KBM-7 (cell line): ENCODE measurements at places on chromosomes 13 and 19.
A peak's percentile ranks its signal among the peaks of the same experiment; 100 is the strongest.

GRCh38 chr13:48749699-48750473, 96.2 kb downstream of the CYSLTR2 start:
- DNase-seq: no peak

DNA sequence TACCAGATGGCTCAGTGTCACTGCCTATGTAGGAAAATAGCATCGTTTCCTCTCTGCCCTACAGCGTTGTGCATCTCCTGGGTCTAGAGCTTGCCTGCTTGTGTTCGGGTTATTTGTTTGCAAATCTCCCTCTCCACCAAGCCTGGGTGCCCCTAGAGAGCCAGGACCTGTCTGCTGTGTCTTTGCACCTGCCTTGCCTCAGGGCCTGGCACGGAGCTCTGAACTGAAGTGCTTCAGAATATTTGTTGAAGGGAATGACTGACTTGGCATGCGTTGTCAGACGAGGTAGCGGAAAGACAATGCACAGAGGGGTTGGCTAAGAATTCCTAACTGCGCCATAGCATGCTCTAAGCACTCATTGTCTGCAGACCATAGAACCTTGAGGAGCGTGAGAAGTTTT, 263.4 kb downstream of the FGF9 start:
- no peak for DNase-seq

DNA sequence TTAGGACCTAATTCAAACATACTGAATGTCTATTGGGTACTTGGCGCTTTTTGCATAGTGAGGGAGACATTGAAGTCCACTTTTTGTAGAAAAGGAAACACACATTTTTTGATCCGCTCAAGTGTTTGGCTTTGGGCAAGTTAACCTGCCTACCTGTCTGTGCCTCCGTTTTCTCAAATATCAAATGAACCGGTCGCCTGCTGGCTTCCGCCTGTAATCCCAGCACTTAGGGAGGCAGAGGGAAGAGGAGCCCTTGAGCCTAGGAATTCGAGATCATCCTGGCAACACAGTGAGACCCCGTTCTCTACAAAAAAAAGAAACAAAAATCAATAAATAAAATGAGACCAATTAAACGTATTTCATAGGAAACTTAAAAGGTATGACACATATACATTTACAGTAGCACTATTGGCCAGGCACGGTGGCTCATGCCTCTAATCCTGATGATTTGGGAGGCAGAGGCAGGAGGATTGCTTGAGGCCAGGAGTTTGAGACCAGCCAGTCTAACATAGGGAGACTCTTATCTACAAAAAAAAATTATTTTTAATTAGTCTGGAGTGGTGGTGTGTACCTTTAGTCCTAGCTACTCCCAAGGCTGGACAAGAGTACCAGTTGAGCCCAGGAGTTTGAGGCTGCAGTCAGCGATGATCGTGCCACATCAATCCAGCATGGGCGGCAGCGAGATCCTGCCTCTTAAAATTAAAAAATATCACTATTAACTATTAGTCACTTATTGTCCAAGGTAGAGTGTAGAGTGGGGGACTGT, 1.3 kb downstream of the RAD23A start:
- DNase-seq: no peak

DNA sequence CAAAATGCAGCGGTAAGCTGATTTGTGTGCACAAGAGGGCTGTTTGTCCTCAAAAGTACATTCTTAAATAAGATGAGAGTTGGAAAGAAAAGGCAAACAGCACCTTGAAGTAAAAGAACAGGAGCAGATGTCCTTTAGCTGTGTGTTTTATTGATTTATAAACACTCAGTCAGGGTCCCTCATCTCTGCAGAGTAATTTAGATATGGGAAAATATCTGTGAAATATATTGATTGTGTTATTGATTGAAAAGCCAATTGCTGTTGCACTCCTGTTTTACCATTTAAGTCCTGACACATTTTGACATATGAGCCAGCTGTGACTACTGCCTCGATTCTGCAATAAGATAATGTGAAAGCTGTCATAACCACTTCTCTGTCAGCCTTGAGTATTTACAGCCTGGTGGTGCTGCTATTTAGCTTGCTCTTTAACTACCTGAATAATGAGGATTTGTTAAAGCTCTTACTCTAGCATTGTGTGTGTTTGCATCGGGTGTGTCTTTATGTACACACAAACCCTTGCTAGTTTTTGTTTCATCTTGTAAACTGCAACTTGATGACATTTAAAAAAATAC, 550.1 kb downstream of the DACH1 start:
- no peak for DNase-seq

DNA sequence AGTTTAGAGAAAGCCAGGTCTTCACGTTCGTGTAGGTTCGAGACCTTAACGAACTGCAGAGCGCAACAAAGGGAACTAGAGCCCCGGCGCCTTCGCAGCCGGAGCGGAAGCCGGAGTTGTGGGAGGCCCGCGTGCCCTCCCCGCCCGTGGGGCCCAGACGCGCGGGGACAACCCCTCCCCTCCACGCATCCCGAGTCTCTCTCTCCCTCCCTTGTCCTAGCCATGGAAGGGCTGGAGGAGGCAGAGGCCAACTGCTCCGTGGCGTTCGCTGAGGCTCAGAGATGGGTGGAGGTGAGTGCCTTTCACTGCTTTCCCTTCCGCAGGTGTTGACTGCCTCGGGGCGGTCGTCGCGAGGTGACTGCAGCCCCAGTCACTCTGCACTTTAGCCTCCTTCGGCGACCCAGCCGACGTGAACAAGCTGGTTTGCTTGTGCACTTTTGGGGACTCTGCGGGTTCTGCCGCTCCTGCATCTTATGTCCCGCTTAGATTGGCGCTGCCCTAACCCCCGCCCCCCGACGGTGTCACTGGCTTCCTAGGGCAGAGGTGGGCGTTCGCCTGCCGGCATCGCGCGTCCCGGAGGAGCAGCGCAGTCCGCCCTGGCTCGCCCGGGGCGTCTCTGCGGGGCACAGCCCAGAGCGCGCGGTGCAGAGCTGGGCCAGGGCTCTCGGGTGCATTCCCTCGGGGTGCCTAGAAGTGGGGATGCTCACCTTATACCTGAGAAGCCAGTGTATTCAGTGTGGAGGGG, 478 bp downstream of the LMO7 start:
- peak; percentile 64 for DNase-seq

DNA sequence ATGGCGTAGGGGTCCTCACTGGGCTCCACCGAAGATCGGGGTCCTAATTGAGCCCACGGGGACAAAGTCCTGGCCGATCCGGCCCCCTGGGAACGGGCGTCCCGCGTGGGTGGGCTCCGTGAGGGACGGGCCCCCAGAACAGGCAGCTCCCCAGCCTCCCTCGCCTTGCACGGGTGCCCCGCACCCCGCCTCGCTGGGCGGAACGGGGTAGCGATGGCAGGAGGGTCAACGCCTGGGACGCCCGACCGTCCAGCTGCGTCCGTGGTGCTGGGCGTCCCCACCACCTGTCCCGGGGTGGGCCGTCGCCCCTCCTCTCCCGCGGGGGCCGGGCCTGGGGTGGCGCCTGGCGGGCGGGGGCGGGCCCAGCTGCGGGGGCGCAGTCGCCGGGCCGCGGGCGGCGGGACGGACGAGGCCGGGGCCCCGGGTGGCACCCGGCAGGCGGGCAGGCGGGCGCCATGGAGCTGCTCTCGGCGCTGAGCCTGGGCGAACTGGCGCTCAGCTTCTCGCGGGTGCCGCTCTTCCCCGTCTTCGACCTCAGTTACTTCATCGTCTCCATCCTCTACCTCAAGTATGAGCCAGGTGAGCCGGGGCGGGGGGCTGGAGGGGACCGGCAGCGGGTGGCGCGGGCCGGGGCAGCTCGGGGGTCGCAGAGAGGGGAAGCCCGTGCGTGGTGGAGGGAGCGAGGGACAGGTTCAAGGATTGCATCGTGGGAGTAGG, at the start of gene TMEM38A:
TSS of gene TMEM38A (plus strand) at position 377 of the 717 bp plus-strand sequence. CDS start at position 456, 79 bp downstream.
- DNase-seq: no peak

DNA sequence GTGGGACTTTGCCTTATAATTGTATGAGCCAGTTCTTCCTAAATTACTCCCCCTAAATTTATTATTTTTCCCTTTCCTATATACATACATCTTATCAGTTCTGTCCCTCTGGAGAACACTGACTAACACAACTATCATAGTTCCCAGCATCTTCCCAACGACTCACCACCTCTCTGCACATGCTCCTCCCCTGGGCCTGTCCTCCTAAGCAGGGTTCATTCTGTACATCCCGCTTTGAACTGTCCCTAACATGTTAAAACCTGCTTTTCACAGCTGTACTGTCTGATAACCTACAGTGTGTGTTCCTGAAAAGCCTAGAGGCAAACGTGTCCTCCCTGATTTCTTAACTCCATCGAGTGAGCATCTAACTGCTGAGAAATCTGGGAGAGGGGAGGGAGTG, 141.7 kb downstream of the EFNB2 start:
- DNase-seq: no peak

DNA sequence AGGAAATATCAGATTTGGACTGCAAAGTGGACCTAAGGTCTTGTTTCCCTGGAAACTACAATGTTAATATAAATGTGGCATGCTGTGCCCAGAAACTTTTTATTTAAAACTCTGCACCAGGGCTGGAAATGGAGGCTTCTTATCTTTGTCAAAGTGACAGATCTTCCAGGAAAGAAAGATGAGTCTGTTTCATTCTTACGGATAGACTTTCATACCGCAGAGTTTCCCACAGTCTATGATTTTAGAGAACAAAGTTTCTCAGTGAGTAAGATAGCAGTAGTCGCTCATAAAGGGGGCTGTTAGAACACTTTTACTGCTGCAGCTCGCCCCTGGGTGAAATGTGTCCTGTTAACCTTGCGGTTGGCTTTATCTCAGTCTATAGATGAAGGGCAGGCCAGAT, 6.7 kb downstream of the CLEC11A start:
- no peak for DNase-seq

- peak; percentile 93 for DNase-seq
These were observed 1.5 kb upstream of the ATP5F1D start for GRCh38 chr19:1239796-1240737.

- peak; percentile 23 for DNase-seq
These were observed 96.0 kb downstream of the UBL3 start for GRCh38 chr13:29754473-29754806.

DNA sequence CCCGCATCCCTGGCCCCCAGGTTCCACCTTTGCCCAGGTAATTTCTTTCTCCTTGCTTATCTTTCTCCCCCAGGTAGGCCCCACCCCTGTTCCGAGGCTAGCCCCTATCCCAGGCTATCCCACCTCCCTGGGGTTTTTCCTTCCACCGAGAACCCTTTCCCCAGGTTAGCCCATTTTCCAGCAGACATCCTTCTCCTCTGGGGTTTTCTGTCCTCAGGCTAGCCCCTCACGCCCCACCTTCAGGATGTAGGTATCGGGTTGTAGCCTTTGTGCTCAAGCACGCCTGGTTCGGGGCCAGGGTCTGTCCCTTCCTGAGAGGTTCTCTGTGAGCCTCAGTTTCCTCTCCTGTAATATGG, 837 bp downstream of the FSD1 start:
- no peak for DNase-seq

DNA sequence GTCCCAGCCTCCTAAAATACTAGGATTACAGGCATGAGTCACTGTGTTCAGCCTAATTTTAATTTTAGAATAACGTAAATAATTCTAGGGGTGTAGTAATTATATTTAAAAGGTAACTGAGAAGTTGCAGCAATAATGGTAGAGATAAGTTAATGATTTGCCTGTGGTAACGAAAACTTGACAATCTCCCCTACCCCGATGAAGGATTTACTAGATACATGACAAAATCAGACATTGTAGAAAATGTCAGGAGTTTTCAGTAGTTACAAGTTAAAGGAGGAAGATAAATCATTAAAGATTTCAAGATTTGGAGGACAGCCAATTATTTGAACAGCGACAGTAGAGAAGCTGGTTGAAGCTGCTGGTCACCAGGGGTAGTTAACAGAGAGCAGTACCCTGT, 652.2 kb upstream of the PCDH20 start:
- no peak for DNase-seq

DNA sequence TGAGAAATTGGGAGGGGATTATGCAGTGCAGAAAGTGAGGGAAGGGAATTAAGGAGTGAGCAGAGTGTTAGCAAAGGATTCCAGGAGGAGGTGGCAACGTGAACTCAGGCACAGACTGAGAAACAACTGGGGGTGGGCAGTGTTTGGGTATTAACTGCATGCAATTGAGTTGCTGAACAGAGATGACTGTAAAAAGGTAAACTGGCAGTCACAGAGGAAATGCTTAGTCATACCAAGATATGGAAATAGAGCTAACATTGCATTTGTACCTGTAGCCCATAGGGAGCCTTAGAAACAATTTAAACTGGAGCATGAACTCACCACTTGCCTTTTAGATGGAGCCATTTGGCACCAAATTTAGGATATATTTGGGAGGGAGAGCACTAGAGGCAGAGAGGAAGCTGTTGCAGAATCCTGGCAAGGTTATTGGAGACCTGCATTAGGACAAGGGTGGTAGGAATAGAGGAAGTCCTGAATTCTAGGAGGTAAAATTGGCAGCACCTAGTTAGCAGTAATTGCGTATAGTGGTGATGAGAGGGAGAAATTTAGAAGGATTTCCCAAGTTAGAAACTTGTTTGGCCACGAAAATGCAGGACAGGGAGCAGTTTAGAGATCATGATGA, 100.6 kb upstream of the FRY start:
- DNase-seq: peak; percentile 21

- no peak for DNase-seq
These were observed 798 bp upstream of the COX6B2 start for GRCh38 chr19:55355213-55355821.

GRCh38 chr13:110206185-110206584, 100.8 kb downstream of the COL4A1 start:
- DNase-seq: no peak

- DNase-seq: no peak
These were observed 4.7 kb upstream of the LILRA6 start for GRCh38 chr19:54247106-54247930.

- peak; percentile 58 for DNase-seq
These were observed 5.1 kb upstream of the SPACA6 start for GRCh38 chr19:51687791-51688670.

GRCh38 chr13:75073786-75074185, 408.2 kb downstream of the TBC1D4 start:
- no peak for DNase-seq

DNA sequence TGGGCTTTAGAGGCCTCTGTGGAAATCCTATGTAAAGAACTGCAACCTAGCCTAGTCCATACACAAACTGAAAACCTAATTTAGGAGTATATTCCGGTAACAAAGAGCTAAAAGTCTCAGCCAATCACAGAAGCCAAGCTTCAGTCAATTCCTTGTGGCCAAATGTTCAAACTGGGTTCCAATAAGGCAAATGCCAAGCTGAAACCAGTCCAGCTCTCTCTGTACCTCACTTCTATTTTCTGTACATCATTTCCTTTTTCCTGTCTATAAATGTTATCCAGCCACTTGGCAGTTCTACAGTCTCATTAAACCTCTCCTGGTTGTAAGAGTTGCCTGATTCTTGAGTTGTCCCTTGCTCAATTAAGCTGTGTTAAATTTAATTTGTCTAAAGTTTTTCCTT, 31.7 kb upstream of the UBL3 start:
- no peak for DNase-seq
